Activated gamma-delta T cell (primary cell): ENCODE measurements at places on chromosomes 4 and X.

- DNase-seq = no peak
Observed at GRCh38 chrX:141278306-141278705, 36.0 kb upstream of the SPANXC start.

DNA sequence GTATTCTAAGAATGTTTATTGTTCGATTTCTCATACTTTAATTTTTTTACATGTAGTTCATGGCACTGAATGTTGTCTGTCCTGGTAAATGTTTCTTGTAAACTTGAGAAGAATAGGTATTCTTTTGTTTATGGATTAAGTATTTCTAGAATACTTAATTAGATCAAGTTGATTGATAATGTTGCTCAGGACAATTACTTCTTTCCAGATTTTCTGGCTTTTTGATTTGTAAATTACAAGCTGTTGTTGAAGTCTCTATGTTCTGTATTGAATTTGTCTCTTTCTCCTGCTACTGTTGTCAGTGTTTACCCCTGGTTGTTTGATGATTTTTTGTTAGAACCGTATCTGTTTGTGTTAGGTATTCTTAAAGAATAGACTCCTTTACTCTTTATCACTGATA lies 1720.9 kb upstream of the AGA start:
- DNase-seq = no peak

DNA sequence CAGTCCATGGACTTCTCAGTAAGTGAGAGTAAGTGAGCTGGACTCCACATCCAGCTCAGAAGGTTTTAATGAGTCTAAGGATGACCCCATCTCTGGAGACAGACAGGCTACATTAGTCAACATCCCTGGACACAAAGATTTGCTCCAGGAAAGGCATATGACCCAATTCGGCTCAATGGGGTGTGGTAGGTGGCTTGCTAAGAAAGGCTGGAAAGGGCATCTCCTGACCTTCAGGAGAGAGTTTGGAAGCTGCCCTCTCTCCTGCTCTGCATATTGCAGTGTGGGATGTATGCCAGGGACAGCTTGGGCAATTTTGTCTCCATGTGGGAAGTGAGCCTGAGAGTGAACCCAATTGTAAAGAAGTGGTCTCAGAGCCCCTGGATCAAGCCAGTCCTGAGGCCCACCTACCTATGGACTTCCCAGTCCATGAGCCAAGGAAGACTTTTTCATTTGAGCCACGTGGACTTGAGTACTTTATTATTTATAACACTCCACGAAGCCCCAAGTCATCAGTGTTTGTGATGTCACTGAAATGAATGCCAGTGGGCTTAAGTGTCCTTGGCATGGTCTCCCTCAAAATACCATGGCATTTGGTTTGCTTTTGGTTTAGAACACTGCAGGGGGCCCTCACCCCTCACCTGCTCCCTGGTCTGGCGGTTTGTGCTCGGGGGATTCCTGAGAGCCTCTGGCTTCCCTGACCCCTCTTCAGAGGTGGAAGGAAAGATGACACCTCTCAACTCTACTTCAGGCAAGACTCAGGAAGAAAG lies 10.4 kb upstream of the ABLIM2 start:
- DNase-seq = no peak

GRCh38 chr4:60452266-60452665 lies 747.9 kb upstream of the ADGRL3 start:
- no peak for DNase-seq

DNA sequence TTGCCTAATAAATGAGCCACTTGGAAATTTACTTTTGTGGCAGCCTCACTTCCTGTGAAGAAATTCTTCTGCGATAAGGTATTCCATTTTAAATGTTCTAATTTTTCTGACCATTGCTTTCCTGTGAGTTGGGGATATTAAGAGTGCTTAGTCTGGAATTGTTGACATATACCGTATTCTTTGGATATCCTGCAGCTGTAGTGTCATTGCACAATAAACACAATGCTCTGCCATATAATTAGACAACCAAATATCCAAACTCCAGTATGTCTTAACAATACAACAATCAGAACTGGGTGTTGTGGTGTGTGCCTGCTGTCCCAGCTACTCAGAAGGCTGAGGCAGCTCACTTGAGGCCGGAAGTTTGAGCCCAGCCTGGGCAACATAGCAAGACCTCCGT lies 99.4 kb downstream of the LUZP4 start:
- no peak for DNase-seq

DNA sequence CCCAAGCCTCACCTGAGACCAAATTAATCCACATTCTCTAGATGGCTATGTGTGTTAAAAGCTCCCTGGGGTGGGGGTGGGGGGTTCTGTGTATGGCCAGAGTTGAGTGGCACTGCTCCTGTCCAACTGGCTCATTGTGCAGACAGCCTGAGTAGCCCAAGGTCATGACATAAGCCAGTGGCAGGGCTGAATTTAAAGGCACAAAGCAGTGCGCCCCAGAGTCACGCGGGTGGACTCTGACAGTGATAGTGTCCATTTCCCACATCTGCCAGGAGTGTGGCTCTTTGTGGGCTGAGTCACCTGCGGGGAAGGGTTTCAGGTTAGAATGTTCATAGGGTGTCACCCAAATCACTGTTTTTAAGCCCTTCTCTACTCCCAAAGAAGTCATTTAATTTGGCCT lies 45.4 kb downstream of the SCD5 start:
- no peak for DNase-seq

DNA sequence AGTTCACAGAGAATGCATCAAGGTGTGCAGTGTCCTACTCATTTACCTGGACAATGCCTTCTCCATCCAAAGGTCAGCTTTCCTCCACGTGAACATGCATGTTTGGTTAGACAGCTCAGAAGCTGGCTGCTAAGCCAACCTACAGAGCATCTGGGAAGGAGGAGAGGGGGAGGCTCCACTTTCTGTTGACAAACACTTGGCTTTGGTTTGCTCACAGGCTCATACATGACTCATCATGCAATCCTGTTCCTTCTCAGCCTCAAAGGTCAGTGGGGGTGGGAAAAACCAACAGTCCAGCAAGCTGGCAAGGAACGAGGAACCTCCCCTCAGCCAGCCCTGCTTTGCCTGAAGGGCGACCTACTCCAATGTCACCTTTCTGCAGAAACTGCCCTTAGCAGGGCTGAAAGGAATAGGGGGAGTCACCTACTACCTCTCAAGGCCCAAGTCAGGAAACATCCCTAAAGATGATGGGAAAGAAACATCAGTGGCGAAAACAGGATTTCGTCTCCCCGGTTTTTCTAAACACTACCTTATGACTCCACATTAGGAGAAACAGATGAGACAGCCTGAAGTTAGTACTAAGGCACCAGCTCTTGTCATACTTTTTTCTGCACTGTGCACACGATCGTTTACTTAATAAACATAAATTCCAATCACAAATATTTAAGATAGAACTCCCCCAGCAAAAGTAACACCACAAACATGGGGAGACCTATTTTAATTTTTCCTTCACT lies 37.9 kb downstream of the RELL1 start:
- DNase-seq = no peak

DNA sequence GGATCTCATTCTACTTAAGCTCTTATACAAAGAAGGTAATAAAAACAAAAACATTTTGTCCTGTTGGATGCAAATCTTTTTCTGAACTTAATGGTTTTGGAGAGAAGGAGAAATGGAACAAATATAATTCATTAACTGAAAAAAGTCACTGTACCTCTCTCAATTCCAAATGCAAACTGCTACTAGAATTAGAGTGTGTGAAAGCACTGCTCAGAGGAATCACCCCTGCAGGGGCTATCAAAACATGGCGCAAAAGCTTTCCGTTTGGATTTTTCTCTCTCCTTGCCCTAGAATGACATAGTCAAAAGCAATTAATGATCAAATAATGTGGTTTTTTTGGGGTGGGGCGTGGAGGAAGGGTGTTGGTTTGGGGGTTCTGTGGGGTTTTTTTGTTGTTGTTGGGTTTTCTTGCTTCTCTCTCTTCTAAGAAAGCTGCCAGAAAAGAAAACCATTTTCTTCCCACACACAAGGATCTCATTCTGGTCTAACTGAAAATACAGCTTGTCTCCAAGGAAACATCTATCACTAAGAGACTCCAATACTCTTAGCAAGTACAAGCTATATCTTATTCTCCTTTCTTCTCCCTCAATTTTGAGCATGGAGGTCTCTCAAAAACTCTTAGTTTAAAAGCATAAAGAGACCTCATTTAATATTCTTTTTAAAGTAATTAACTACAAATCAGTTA lies 41.6 kb downstream of the USP46 start:
- no peak for DNase-seq

GRCh38 chr4:184442314-184442635 lies 32.1 kb downstream of the IRF2 start:
- DNase-seq = no peak

DNA sequence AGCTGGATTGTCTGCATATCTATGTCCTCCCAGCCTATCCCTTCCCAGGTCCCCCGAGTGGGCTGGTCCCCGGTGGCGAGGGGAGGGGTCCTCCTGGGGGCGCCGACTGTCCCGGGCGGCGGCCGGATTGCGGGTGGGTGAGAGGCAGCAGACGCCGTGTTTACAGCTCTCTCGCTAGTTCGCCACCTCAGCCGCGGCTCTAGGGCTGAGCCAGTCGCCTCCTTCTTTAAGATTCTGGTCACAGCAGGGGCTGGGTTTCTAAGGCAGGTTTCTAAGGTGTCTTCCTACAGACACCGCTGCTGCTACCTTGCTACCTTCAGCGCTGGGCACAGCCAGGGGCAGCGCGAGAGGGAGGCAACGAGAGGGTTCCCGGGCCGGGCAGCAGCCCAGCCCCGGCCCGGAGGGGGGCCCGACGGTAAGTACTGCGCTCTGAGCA lies 57.2 kb downstream of the FRMPD3 start:
- no peak for DNase-seq

GRCh38 chr4:167623241-167623572 lies 388.9 kb upstream of the SPOCK3 start:
- no peak for DNase-seq

- no peak for DNase-seq
Observed at GRCh38 chrX:115650916-115651315, 89.9 kb downstream of the PLS3 start.

DNA sequence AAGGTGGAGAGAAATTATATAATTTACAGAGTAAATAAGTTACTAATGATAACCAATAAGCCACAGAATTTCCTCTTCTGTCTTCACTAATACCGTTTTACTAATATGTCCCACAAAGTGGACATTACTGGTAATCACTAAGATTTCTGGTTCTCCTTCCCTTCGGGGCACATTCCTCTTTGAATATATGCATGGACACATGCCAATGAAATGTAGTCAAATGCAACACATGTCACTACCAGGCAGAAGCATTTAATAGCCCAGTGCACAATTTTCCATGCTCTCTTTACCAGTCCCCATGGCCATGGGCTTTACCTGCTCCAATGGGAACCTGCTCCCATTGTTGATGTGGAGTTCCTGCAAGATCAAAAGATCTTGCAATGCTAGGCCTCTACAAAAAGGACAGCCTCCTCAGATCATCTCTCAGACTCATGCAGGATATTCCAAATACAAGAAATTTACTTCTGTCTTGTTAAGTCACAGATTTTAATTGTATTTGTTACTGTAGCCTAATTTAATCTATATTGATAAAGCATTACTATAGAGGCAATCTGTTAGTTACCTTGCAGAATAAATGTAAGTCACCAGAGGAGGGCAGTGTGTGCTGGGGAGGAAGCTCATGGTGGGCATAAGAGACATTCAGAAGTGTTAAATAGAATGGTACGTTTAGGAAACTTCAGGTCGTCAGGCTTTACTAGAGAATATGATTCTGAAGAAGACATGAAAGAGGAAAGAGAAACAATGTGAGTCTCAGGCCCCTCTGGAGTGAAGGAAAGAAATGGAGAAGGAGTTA lies 37.1 kb upstream of the INPP4B start:
- no peak for DNase-seq

DNA sequence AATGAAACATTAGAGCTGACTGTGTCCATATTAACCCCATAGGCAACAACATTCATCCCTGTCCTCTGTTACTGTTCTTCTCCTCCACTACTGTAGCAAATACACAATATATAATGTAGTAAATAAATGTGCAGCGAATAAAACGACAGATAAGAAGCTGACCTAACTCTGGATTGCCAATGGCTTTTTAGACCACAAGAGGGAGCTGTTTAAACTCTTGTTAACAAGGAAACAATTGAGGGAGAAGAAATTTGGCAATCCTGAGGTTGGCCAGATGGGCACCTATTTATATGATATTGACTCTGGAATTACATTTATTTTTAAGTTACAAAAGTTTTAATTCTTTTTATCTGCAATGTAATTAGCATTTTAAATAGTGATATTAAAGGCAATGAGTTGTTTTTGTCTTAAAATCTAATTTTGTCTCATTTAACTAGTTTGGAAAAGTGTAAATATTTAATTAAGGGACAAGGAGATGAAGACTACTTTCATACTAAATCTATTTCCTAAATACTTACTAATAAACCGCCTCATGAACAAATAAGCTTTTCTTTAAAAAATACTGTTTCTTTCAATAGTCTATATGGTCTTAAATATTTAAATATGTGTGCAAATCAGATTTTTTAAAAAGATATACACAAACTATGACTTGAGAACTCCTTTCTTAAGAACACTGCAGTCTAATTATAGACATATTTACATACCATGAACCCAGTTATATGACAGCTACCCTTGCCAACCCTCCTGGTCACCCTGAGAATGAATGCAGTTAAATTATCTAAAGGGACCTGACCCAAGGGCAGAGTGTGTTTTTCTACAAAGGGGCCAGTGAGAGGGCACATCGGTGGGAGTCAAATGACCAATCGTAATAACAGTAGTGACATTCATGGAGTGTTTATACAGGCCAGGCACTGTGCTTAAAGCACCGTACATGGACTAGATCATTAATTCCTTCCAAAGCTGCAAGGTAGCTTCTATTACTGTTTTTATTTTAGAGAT lies 52.9 kb upstream of the HPF1 start:
- DNase-seq = no peak

- DNase-seq = no peak
Observed at GRCh38 chrX:15311119-15311518, 4.3 kb downstream of the ASB11 start.

- no peak for DNase-seq
Observed at GRCh38 chr4:2024683-2025082, 15.9 kb upstream of the NELFA start.

DNA sequence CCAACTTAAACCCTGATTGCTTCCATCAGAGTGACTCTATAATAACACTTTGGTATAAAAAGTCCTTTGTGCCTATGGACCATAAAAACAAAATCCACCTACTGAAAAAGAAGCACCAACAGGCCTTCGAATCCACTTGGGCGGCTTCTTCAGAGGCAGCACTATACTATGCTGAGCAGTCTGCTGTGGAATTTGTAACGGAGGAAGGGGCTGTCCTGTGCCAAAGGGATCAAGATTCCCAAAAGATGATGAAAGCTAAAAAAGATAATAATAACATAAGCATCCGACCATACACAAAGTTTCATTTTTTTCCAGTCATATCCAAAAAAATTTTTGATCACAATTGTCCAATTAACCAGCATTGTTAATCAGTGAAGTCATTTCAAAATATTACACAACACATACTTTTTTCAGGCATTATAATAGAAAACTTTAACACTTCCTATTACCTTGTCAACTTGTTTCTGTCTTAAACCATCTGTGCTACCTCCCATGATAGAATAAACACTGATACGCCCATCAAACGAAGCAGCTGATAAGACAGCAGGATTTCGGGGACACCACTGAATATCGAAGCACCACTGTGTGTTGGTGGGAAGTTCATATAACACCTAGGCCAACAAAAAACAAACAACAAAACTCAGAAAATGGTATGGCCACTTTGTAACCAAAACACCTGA lies 24.1 kb downstream of the SEC31A start:
- no peak for DNase-seq
